Keratinocyte (primary cell): ENCODE measurements at places on chromosomes 1 and 21. TPM values are rescaled to one million over a fixed set of nuclear protein-coding genes. Genes with fewer than 3 reads are reported as not detected.

Gene KIF26B
- polyA plus RNA-seq = 0.58 to 0.91 TPM (median 0.80 TPM) in 3 replicates

Gene MRPL37
- polyA plus RNA-seq = 30.9 to 31.7 TPM (median 31.0 TPM) in 3 replicates

Gene OR10J5
- not detected in 3 replicates for polyA plus RNA-seq

Gene SPRR2A
- 4.7 to 21.5 TPM (median 5.5 TPM) in 3 replicates for polyA plus RNA-seq

Gene CEP85
- 14.8 to 17.0 TPM (median 15.4 TPM) in 3 replicates for polyA plus RNA-seq

DNA sequence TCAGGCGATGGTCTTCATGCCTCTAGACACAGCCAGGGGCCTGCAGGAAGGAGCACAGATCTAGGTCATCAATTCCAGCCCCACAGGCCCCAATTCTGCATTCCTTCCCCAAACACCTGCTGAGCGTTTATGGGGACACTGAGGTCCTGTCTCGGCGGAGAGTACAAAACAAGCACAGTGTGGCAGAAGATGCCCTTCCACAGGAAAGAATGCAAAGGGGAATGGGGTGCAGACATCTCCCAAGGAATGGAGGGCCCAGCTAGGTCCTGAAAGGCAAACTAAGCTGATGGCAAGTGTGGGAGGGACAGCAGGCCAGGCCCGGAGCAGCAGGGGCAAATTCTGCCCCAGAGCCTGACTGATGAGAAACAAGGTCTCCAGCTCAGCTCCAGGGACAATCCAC is 3.5 kb upstream of the S100A8 start:
- DNase-seq = no peak

DNA sequence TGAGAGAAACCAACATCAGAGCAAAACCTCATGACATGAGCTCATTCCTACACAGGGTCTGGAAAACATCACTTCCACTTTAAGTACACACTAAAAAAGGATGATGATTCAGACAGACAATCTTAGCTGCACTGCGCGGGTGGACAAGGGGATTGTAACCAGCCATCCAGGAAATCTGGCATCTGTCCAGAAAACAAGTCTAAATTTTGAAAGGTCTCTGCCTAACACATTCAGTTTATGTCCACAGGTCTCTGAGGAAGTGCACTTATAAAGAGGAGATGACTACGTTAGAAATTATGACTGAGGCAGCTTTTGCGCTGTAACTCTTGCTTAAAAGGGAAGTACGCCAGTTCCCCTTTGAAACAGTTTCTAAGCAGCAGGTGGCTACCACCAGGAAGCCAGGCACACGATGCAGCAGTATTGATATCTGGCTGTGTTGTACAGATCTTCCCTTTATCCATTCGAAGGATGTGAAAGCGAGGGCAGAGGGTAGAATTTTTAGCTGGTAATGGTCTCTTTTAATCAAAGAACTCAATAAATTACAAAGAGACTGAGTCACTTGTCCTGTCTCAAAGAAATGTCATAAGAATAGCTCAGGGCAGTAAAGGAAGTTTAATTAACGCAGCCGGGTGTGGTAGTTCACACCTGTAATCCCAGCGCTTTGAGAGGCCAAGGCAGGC is 128.0 kb downstream of the SETD4 start:
- peak; percentile 28 for DNase-seq

GRCh38 chr21:34086887-34087306 is 13.5 kb downstream of the MRPS6 start:
- DNase-seq = no peak

DNA sequence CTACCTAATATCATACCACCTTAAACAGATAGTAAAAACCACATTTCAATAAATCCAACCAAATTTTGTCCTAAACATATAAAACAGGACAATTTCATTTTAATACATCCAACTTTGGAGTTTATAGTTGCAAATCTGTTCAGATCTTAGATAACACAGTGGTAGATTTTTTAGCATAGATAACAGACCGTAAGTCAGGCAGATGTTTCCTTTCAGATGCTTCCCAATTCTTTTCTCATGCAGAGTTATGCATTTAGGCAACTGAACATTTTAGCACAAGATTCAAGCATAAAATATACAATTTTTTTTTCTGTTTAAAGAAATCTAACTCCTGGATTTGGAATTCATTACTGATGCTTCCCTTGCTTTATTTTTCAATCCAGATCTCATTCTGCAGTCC is 156.5 kb upstream of the ZNHIT6 start:
- no peak for DNase-seq

- no peak for DNase-seq
These were observed 12.6 kb downstream of the FHAD1 start for GRCh38 chr1:15259622-15260007.

- DNase-seq = no peak
These were observed 6.7 kb downstream of the TMEM201 start for GRCh38 chr1:9595156-9595967.

DNA sequence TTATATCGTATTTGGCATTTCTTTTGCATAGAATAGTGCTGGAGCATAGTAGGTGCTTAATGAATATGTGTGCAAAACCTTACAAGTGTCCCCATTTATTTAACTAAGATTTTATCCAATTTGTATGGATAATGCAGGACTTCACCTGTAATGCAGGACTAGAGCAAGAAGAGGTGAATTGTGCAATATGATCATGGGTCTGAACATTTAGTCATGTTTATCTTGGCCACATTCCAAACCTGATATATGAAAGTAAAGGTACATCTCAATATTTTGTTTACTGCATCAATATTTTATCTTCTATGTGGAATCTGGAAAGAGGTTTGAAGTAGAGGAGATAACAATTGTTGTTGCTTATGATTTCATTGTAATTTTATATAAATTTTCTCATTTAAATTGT is 1626.7 kb upstream of the B3GALT2 start:
- DNase-seq = no peak

- no peak for DNase-seq
These were observed 39.6 kb downstream of the UBE2T start for GRCh38 chr1:202302166-202302565.

GRCh38 chr1:34009340-34009985 is 145.6 kb downstream of the HMGB4 start:
- no peak for DNase-seq

DNA sequence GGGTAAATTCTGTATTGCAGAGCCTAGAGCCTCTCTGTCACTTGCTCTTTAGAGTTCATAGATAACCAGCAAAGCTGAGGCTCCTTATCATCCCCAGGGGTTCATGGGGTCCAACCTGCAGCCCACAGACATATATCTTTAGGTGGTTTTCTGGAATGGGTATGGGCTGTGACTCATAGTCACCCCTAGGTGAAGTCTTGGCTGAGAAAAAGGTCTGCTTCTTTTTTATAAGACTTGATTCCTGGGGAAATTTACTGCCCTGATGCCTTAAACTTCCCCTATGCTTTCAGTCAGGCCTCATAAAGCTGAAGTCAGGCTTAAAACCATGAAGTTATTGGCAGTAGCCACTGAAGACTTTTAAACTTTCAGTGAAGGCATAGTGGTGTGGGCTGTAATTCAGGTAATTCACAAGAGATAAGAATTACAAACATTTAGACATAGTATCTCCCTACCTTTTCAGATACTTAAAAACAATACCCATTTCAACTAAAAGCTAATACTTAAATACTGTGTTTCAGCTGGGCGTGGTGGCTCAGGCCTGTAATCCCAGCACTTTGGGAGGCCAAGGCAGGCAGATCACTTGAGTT is 46.8 kb downstream of the MACO1 start:
- DNase-seq = no peak
